ENCODE measurements at places on chromosomes 13 and 19. TPM values are rescaled to one million over a fixed set of nuclear protein-coding genes. Genes with fewer than 3 reads are reported as not detected.

Gene PRODH2
- not detected for total RNA-seq

Gene COX7A1
- 27.5 TPM for total RNA-seq

Gene RNASEH2A
- total RNA-seq, result 19.6 TPM

Gene SCN1B
- total RNA-seq, result 5.4 TPM

Gene CKM
- not detected for total RNA-seq
